Stimulated activated CD8-positive, alpha-beta memory T cell treated with anti-CD3 and anti-CD28 coated beads, Interleukin-7, amount 100 ng/mL, for 48 hours (primary cell): ENCODE measurements at places on chromosomes 1 and 21.

GRCh38 chr1:28437924-28438699 lies 67.7 kb upstream of the RCC1 start:
- no peak for DNase-seq

DNA sequence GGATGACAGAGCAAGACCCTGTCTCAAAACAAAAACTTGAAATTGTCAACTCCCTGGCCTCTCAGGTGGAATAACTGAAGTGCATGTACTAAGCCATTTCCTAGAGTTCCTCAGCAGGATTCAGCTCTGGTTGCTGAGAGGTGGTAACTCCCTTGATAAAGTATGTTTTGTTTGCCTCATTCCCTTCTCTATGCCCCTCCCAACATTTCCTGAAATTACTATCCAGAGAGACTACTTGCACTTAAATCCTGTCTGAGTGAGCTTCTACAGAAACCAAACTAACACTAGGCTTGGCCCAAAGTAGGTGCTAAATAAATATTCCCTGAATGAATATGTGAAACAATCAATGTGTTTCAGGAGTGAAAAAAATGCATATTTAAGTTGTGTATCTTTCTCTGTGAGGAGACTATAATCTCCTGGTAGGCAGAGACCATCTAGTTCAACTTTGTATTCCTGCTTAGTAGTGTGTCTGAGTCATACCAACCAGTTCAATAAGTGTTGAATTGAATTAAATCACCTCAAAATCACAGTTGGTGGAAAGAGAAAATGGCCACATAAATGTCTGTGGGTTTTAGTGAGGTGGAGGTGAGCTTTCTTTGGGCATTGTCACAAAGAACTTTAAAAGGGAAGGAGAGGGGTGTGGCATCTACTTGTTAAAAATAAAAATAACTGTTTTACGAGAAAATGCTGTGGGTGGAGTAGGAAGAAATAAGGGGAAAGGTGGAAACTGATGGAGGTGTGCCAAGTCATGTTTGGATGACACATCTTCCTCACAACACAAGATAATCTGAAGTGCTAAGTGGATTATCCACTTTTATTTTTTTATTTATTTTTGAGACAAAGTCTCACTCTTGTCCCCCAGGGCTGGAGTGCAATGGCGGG lies 12.6 kb downstream of the RIMKLA start:
- no peak for DNase-seq

DNA sequence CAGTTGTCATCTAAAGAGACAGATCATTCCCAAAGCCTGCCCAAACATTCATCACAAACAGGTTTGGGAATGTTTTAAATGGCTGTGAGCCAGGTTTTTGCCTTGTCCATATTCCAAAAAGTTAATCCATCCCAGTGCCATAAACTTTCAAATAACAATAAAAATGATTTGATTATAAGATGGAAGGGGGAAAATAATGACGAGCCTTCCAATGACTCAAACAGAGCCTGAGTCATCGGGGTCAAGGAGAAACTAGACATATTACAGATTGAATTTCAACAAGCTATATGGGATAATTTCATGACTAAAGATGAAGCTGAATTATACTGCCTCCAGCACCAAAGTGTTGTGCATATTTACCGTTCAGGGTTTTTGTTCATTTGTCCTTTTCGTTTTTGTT lies 195.8 kb upstream of the PKN2 start:
- no peak for DNase-seq

- no peak for DNase-seq
Measured at GRCh38 chr1:198467342-198467741, 73.1 kb downstream of the ATP6V1G3 start.

DNA sequence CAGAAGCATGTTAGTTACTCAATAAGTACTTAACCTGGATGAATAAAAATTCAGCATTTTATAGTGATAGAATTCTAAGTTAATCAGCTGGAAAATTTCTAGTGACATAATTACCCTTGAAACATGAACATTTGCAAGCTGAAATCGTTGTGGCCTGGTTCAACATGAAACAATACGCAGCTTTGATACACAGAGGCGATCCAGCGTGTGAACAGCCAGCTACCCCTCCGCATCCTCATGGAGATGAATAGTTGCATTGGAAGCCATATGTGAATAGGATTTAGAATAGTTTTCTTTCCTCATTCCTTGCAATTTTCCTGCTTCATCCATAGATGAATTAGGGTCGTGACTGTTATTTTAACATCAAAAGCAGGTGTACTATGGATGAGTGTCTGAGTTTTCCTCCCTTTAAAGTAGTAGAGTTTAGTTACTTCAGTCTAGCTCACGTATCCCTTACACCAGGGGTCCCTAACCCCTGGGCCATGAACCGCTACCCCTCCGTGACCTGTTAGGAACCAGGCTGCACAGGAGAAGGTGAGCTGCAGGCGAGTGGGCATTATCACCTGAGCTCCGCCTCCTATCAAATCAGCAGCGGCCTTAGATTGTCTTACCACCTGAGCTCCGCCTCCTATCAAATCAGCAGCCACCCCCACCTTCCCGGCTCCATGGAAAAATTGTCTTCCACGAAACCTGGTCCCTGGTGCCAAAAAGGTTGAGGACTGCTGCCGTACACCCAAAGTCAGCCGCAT lies 6.2 kb upstream of the TARBP1 start:
- no peak for DNase-seq

GRCh38 chr1:89939059-89939570 lies 55.8 kb upstream of the ZNF326 start:
- no peak for DNase-seq

DNA sequence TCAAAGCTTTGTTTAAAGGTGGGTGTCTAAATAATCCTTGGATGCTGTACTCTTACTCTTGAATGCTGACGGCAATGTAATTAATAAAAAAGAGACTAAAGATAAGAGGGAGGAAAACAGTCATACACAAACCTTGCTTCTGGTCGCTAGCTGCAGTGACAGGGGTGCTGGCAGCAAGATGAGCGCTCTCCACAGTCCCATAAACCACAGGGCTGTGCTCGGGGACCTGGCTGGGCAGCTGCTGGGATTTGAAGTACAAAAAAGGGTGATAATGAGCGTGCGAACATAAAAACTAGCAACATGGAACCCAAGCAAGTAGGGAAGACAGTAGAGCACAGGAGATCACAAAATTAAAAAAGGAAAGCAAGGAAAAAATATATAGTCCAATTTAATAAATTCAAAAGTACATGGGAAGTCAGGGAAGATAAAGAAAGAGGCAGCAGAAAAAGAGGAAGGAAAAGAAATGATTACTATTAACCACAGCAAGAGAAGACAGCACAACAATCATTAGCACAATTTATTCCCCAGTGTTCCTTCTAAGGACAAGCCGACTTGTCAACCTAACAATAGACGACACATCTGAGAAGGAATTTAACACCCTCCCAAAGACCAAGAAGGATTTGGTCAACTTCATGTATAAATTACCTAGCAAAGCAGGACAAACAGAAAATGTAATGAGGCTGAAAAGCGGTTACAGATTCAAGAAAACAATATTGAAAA lies 162.9 kb upstream of the HP1BP3 start:
- DNase-seq, result no peak

DNA sequence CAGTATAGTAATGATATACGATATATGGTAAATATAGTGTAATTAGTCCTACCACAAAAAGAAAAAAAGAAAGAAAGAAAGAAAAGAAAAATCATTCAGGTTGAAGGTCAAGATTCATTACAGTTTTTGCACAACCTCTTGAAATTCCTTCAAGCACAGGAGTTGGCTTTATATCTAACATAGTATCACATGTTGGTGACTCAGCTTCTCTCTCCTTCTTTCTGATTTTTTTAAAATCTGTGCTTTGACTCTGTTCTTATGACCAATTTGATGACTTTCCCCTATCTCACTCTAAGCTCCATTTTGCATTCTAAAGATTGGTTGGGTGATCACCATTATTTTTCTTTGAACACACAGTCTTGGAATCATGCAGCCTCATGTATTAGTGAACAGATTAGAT lies 148.2 kb upstream of the COL11A1 start:
- no peak for DNase-seq

- DNase-seq, result no peak
Measured at GRCh38 chr1:150127868-150128267, 21.8 kb upstream of the PLEKHO1 start.

- no peak for DNase-seq
Measured at GRCh38 chr1:44820328-44821239, 12.3 kb downstream of the BTBD19 start.

DNA sequence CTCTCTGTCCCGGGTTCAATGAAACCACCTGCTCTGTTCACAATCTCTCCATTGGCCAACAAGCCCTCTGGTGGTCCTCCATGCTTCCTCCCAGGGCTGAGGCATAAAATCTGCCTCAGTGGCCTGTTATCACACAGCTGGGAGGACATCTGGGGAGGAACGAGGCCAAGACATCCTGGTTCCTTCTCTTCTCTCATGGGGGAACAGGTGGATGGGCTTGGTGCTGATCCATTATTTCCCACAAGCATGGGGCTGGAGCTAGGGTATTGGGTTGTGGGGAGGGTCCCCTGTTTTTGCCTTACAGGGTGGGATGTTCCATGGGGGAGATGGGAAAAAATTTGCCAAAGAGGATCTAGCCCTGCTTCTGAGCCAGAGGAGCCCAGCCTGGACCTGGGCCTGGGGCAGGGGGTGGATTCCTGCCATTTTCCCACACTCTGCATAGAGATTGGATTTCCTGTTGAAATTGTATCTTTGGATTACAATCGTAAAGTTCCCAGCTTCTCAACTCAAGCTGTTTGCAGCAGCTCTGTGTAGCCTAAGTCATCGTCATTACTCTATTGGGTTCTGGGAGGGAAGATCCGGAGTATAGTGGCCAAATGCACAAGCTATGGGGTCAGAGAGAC lies 124.7 kb downstream of the NAV1 start:
- DNase-seq, result no peak

DNA sequence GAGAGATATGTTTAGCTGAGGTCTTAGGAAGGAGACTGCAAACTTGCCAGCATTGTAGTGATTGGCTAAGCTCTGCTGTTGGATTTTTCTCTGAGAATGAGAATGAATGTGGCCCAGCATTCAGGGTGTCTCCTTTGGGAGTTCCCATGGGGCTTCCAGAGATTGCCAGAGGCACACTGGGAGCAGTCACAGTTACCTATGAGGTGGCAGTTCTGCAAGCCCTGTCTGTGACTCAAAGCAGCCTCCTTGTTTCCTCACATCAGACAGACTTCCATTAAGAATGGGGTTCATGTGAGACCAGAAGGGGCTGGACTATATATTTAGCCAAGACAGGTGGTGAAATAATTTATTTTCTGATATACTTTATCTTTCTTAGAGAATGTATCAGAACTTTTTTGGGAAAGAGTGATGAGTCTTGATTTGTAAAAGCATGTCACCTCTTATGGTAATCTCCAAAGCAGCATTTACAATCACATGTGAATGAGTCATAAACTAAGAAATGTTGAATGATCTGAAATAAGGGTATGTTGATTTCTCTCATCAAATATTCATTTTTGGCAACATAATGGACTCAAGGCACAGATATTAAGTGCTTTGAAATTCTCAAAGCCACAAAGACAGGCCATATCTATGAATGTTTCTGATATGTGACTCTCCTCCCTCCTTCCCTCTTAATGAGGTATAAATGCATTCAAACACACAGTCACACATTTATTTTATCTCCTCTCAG lies 9.5 kb upstream of the SLC19A2 start:
- DNase-seq, result no peak

- no peak for DNase-seq
Measured at GRCh38 chr1:241934201-241934848, 23.2 kb upstream of the BECN2 start.

DNA sequence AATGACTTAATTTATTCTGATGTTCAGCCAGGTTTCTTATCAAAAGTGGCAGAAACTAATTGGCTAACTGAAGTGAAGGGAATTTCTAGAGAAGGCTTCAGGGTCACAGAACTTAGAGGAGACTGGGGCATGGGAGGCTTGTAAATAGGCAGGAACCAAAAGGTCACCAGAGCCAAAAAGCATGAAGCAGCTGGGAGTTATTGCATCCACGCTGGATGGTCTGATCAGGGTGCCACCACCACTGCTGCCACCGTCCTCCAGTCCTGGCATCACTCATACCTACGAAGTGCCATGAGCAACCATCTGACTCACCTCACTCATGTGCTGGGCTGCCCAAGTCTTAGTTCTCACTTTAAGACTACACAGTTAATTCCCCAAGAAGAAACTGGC lies 82.5 kb upstream of the DPH5 start:
- peak; percentile 22 for DNase-seq

GRCh38 chr1:58047265-58047858 lies 499.2 kb downstream of the OMA1 start:
- DNase-seq, result no peak

- DNase-seq, result no peak
Measured at GRCh38 chr1:229043115-229043514, 227.8 kb upstream of the RAB4A start.

GRCh38 chr1:231184891-231185290 lies 23.0 kb downstream of the TRIM67 start:
- DNase-seq, result no peak

GRCh38 chr1:229218612-229219025 lies 52.3 kb upstream of the RAB4A start:
- DNase-seq, result no peak

DNA sequence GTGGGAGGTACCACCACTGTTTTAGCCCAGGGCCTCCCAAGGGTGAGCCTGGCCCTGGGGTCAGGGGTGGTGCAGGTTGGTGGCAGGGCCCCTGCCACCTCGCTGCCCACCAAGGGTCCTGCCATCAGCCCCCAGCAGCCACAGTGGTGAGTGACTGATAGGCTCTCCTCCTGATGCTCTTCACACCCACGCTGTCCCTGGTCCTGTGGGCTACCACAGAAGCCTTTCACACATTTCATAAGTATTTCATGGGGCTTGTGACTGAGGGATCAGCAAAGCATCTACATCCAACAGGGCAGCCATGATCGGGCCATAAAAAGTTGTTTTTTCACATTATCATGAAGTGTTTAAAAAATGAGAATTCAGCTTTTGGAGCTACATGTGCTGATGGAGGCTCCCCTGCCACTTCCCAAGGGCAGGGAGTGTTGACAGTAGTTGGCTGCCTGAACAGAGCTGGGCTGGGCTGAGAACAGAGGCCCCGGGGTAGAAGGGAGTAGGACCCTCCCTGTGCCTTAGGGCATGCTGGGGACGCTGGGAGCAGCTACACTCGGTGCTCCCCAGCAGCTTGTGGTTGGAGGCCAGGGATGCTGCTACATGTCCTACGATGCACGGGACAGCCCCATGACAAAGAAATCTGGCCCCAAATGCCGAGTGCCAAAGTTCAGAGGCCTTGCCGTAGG lies 73.1 kb upstream of the TMEM51 start:
- DNase-seq, result no peak

DNA sequence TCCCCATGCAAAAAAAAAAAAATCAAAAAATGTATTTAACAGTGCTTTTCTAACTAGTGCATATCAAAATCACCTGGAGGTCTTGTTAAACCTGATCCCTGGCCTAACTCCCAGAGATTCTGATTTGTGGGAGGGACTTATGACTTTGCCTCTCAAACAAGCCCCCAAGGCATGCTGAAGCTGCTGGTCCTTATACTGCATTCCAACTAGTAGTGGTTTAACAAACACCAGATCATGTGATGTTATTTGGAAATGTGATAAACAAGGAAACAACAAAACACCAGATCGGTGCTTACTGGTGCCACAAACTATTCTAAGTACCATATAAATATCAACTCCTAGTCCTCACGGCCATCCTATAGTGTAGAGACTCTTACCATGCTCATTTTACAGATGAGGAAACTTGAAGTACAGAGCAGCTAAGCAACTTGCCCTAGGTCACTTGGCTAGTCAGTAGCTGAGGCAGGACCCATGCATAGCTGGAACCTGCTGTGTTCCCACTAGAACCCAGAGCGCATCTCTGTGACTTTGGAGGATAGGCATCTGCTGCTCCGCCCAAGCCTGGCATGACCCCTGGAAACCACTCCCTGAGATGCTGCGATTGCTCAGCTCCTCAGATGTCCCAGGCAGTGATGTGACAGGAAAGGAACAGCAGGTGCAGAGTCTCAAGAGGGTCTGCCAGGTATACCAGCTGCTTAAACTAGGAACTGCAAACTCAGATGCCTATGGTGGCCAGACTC lies 38.1 kb downstream of the SOX13 start:
- DNase-seq, result no peak
